ENCODE measurements at places on chromosomes 2 and 18.

- no peaks in the 10 kb centered on the region for H3K36me3 ChIP-seq
- peaks cover 26% of the 10 kb centered on the region for H3K4me1 ChIP-seq
- DNase-seq, result no peak
Observed at GRCh38 chr2:120176526-120176925, 46.7 kb downstream of the TMEM185B start.

DNA sequence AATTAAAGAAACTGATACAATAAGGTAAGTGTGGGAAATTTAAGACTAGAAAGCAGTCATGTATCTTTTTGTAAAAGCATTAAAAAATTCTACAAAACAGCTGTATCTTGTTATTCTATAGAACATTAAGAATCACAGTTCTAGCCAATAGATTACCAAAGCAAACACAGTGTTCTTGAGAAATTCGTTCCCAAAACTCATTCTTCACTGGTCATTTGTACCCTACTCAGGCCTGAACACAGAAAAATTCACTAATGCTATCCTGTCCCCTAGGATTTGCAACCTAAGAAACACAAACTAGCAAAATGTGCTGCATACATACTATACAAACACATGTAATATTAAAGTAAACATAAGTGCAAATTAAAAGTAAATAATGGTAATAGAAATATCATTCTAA is 29.1 kb downstream of the ERMN start:
- H3K27me3 ChIP-seq, result peaks cover 4% of the 10 kb centered on the region
- H3K27ac ChIP-seq, result no peak overlapping the region
- H3K36me3 ChIP-seq, result no peaks in the 10 kb centered on the region

DNA sequence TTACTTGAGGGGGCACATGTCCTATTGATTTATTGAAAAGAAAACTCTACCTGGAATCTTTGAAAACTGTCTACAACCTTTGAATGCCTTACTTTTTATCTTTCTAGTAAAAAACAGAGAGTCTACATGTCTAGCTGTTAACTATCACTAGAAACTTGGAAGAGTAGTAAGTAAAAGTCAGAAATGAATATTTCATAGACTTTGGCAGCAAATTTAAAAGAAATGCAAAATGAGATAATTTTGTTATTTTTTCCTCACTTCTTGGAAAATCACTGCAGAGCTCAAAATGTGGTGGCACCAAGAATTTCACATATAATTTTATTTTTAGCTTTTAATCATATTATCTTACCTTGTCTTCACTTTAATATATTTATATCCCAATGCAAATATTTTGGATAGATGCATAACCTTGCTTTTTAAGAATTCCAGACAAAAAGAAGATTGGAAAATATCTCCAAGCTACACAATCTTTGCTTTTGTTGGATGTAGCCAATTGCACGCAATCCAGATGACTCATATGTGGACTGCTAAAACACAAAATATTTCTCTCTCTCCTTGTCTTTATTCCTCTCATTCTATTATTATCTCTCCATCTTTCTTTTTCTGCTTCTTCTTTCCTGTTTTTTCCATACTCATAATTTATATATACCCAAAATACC is 92.2 kb upstream of the DSEL start:
- no peak overlapping the region for H3K27ac ChIP-seq
- H3K4me3 ChIP-seq, result no peak overlapping the region
- H3K4me1 ChIP-seq, result peaks cover 20% of the 10 kb centered on the region
- DNase-seq, result no peak
- H3K36me3 ChIP-seq, result peaks cover 17% of the 10 kb centered on the region

- H3K27me3 ChIP-seq, result no peaks in the 10 kb centered on the region
- H3K36me3 ChIP-seq, result no peaks in the 10 kb centered on the region
- H3K4me1 ChIP-seq, result 0 out of 2 replicates have a peak, but pooled peaks cover 2% of the 10 kb centered on the region
- no peak overlapping the region for H3K27ac ChIP-seq
- H3K4me3 ChIP-seq, result no peak overlapping the region
Observed at GRCh38 chr2:150075831-150076230, 411.6 kb downstream of the RND3 start.

DNA sequence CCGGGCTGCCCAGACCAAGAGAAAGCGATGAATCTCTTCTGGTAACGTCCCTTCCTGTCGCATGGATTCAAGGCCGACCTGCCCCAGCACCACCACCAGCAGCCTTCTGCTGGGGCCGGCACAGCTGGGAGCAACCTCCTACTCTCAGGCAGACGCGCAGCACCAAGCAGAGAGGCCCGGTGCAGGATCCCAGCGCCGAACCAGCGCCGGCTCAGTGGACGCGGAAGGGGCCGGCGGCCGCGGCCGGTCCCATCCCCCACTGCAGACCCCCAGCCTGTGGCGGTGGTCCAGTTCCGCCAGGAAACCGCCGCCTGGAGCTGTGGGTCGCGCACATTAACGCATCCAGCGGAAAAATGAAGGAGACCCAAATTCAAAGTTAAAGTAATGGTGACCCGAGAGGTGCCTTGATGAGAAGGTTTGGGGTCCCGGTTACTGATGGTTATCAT is 525 bp upstream of the MAL start:
- peaks cover 79% of the 10 kb centered on the region for H3K27me3 ChIP-seq
- peaks cover 22% of the 10 kb centered on the region for H3K4me1 ChIP-seq
- peak; percentile 37 for DNase-seq
- no peak overlapping the region for H3K27ac ChIP-seq
- H3K36me3 ChIP-seq, result no peaks in the 10 kb centered on the region
- H3K4me3 ChIP-seq, result peak overlapping the region; percentile 60

GRCh38 chr2:215904101-215904500 is 109.2 kb downstream of the MREG start:
- H3K4me1 ChIP-seq, result no peaks in the 10 kb centered on the region
- H3K27me3 ChIP-seq, result peaks cover 3% of the 10 kb centered on the region
- peaks cover 6% of the 10 kb centered on the region for H3K36me3 ChIP-seq
- no peak for DNase-seq

DNA sequence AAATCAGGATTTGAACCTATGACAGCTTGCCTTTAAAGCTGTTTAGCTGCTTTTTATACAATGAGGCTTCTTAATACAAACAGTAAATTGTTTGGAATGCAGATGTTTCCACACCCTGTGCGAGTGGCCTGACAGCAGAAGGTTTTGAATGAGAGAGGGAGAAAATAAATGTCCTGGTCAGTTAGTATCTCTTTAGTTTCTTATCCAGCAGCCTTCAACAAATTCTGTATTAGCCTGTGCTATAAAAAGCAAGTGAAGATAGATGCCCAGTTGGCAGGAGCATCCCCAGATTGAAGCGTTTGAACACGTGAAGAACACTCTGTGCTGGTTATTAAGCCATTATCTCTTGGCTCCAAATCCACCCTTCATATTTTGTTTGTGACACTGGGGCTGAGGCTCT is 70.6 kb downstream of the CERS6 start:
- no peak for DNase-seq
- peaks cover 43% of the 10 kb centered on the region for H3K4me1 ChIP-seq
- H3K36me3 ChIP-seq, result no peaks in the 10 kb centered on the region
- H3K27me3 ChIP-seq, result no peaks in the 10 kb centered on the region

DNA sequence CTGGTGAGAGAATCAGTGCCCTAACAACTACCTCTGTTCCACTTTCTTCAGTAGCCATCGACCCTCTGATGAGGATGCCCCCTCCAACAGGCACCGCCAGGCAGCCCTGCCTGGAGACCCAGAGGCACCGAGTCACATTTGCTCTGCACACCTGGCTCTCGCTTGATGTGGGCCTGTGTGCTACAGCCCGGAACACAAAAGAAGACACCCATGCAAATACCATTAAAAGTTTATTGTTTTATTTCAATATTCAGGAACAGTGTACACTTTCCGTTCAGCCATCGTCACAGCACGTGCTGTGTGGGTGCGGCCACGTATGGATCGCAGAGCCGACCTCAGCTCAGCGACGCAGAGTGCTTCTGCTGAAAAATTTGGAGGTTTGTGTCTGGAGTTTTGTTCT is 154.0 kb downstream of the MBP start:
- H3K27me3 ChIP-seq, result no peaks in the 10 kb centered on the region
- H3K4me1 ChIP-seq, result peaks cover 44% of the 10 kb centered on the region
- H3K27ac ChIP-seq, result no peak overlapping the region
- no peaks in the 10 kb centered on the region for H3K36me3 ChIP-seq
- H3K4me3 ChIP-seq, result no peak overlapping the region

- H3K36me3 ChIP-seq, result peaks cover 43% of the 10 kb centered on the region
- H3K27ac ChIP-seq, result no peak overlapping the region
- H3K4me3 ChIP-seq, result no peak overlapping the region
- H3K4me1 ChIP-seq, result peaks cover 7% of the 10 kb centered on the region
Observed at GRCh38 chr18:38941711-38942561, 1376.3 kb upstream of the CELF4 start.

- peaks cover 10% of the 10 kb centered on the region for H3K4me1 ChIP-seq
- no peak overlapping the region for H3K27ac ChIP-seq
- H3K4me3 ChIP-seq, result peak overlapping the region; percentile 72
- no peak for DNase-seq
Observed at GRCh38 chr2:26504002-26504401, 26.1 kb upstream of the OTOF start.

DNA sequence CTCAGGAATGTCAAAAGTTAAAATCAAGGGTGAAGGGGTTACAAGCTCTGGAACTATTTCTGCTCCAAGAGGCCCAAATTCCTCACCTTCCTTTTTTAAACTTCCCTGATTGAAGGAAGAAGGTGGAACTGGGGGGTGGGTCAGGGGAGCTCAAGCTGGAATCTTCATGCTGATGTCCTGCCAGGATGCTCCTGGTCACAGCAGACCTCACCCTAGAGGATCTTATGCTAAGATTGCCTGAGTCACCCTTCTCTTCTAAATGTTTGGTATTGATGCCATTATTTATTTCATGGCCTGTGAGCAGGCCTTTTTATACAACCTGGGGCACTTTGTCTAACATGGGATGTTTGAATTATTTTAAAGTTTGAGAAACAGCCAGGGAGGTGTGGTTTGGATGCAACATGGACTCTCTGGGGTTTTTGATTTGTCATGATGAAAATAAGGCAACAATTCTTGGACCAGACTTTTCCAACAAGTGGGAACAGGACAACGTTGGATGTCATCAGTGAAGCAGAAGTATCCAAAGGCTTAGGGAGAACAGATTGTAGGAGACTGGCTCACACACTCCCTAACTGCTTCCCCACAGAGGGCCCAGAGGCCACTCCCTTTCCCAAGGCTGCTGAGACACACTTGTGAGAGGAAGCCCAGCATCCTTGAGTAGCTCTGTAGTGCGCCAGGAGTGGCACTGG is 420.2 kb upstream of the MEX3C start:
- peaks cover 6% of the 10 kb centered on the region for H3K36me3 ChIP-seq
- H3K4me1 ChIP-seq, result peaks cover 26% of the 10 kb centered on the region
- no peak overlapping the region for H3K27ac ChIP-seq
- H3K4me3 ChIP-seq, result no peak overlapping the region
- DNase-seq, result no peak
- peaks cover 11% of the 10 kb centered on the region for H3K27me3 ChIP-seq

- H3K36me3 ChIP-seq, result peaks cover 64% of the 10 kb centered on the region
- peaks cover 17% of the 10 kb centered on the region for H3K27me3 ChIP-seq
- H3K4me1 ChIP-seq, result no peaks in the 10 kb centered on the region
- no peak for DNase-seq
- no peak overlapping the region for H3K27ac ChIP-seq
Observed at GRCh38 chr2:3827673-3828575, 124.5 kb downstream of the DCDC2C start.

- H3K36me3 ChIP-seq, result no peaks in the 10 kb centered on the region
- H3K4me1 ChIP-seq, result peaks cover 16% of the 10 kb centered on the region
- H3K4me3 ChIP-seq, result no peak overlapping the region
- no peaks in the 10 kb centered on the region for H3K27me3 ChIP-seq
Observed at GRCh38 chr18:73780218-73780617, 367.4 kb downstream of the FBXO15 start.

GRCh38 chr2:10329880-10330699 is 27.4 kb downstream of the HPCAL1 start:
- peaks cover 3% of the 10 kb centered on the region for H3K36me3 ChIP-seq
- H3K4me3 ChIP-seq, result no peak overlapping the region
- peaks cover 75% of the 10 kb centered on the region for H3K4me1 ChIP-seq
- peak overlapping the region; percentile 64 for H3K27ac ChIP-seq

- no peak for DNase-seq
- peaks cover 34% of the 10 kb centered on the region for H3K36me3 ChIP-seq
- H3K27ac ChIP-seq, result no peak overlapping the region
- H3K4me1 ChIP-seq, result peaks cover 4% of the 10 kb centered on the region
Observed at GRCh38 chr2:237651761-237652160, 24.4 kb downstream of the LRRFIP1 start.

DNA sequence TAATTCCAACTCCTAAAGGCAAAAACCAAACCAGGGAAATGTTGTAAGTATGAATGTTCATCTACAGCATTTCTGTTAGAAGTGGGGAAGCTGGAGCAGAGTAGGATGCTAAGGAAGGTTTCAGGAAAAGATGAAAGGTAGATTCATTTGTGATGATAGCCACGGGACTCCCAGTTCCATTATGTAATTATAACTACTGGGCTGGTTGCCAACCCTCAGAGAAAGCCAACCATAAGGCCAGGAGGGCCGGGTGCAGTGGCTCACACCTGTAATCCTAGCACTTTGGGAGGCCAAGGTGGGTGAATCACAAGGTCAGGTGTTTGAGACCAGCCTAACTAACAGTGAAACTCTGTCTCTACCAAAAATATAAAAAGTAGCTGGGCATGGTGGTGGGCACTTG is 288.9 kb upstream of the ETAA1 start:
- no peak overlapping the region for H3K27ac ChIP-seq
- H3K27me3 ChIP-seq, result no peaks in the 10 kb centered on the region
- no peak for DNase-seq
- H3K4me1 ChIP-seq, result no peaks in the 10 kb centered on the region
- peaks cover 13% of the 10 kb centered on the region for H3K36me3 ChIP-seq

GRCh38 chr18:22484471-22484870 is 66.8 kb upstream of the CTAGE1 start:
- H3K27me3 ChIP-seq, result no peaks in the 10 kb centered on the region
- no peak overlapping the region for H3K27ac ChIP-seq
- H3K36me3 ChIP-seq, result no peaks in the 10 kb centered on the region
- no peak for DNase-seq
- no peaks in the 10 kb centered on the region for H3K4me1 ChIP-seq
- no peak overlapping the region for H3K4me3 ChIP-seq

GRCh38 chr2:156423674-156424282 is 12.4 kb upstream of the GPD2 start:
- H3K27ac ChIP-seq, result no peak overlapping the region
- DNase-seq, result no peak
- H3K36me3 ChIP-seq, result no peaks in the 10 kb centered on the region
- H3K4me1 ChIP-seq, result peaks cover 8% of the 10 kb centered on the region

DNA sequence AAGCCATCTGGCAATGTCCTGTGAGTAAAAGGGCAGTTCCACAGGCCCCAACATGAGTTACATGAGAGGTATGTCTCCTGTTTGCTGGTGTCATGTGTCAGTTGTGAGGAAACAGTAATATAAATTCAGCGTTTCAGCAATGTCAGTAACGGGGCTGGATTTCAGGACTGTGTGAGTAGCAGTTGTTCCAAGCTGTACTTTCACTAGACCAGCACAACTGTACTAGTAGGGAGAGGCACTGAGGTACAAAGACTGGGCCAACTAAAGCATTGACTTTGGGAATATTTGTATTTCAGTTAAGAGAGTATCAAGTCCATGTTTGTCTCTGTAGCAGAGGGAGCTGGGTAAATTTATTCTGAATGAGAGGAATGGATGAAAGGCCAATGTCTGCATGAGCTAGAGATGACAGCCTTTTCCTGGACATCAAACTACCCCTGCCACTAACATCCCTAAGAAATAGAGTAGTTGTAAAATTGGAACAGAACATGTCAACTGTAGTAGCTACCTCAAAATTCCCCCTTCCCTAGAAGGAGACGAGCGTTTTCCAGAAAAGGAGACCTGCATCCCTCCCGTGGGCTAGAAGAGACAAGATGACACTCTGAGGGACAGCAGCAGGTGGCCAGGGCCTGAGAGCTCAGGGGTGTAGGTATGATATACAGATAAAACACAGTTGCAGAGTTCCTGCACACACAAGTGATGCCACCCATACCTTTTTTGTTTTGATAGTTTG is 24.4 kb downstream of the EIF4E2 start:
- H3K4me3 ChIP-seq, result no peak overlapping the region
- DNase-seq, result no peak
- H3K4me1 ChIP-seq, result no peaks in the 10 kb centered on the region
- H3K27ac ChIP-seq, result no peak overlapping the region
